ENCODE measurements at places on chromosomes 6 and 20.

DNA sequence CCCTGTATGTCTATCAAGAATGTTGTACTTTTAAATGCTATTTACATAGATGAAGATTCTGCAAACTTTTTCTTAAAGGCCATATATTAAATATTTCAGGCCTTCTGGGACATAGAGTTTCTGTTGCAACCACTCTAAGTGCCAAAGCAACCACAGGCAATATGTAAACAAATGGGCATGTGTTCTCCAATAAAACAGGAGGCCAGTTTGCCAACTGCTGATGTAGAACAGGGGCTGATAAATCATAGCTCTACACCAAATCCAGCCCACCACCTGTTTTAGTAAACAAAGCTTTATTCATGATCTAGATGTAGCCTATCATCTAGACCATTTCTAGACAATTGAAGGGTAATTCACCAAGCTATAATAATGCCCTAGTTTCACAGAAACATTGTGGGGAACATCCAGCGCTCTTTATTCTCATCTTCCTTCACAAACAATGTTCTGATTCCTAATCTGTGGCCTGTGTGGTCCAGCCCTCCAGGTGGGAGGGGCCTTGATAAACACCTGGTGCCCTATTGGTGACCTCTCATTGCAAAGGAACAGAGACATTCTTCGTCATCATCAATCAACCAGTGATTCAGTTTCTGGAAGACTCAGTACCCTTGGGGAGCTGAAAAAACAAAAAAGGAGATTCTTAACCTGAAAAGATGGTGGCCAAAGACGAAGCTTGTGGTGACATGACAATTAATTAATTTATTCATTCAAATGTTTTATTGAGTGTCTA lies 80.2 kb downstream of the PREP start:
- no peak for DNase-seq

DNA sequence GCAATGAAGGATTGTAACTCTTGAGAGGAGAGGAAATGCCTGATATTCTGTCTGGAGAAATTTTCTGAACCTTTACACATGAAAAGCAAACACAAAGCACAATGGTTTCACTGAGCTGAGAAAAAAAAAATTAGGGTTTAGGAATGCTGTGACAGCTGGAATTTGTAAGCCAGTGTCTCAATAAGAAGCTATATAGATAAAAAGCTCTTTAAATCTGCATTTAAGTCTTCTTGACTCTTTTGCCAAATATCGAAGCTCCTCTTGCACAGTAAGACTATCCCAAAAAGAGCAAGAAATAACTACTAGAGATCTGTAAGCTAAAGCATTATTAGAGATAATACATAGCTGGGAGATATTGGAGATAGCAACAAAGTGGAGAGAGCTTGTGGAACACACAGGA lies 1334.0 kb upstream of the CITED2 start:
- DNase-seq = no peak

GRCh38 chr6:16547587-16547986 lies 213.7 kb downstream of the ATXN1 start:
- no peak for DNase-seq

DNA sequence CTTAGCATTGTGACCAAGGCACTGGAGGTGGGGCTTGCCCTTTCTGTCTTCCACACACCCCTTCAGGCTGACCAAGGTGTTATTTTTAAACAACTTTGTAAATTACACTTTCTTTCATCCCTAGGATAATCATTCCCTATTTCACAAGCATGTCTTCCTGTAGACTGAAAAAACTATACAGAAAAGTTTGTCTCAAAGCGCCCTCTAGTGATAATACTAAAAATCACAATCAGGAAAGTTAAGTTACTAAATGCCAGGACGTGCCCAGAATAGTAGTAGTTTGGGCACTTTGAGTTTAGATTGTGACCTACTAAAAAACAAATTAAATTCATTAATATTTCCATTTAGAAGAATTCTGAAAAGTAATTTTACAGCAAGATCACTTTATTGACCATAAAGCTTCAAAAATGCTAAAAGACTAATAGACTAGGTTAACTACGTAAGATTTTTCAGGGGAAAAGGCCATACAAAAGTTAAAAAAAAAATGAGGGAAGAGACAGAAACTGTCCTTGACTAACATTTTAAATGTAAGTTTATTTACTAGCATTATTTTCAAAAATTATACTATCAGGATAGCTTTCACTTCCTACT lies 123.3 kb upstream of the DUSP22 start:
- DNase-seq = no peak

GRCh38 chr20:14925300-14925699 lies 587.9 kb upstream of the FLRT3 start:
- no peak for DNase-seq

DNA sequence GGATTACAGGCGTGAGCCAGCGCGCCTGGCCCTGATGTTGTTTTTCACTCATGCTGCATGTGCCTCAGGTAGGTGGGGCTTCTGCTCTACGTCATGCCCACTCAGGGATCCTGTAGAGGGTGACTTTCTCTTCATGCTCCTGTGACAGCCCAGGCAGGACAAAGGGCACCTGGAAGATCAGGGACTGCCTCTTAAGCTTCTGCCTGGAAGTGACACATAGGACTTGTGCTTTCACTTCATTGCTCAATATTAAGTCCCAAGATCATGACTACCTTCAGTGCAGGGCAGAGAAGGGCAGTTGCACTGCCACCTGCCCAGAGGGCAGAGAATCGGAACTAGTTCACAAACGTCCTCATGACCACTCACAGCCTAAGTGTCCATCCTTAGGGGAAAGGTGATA lies 249.5 kb upstream of the SULF2 start:
- no peak for DNase-seq

- DNase-seq = peak; percentile 43
Observed at GRCh38 chr6:26329763-26330511, 35.1 kb upstream of the BTN3A2 start.

- no peak for DNase-seq
Observed at GRCh38 chr6:36594816-36595643, 868 bp downstream of the SRSF3 start.

- no peak for DNase-seq
Observed at GRCh38 chr6:161493576-161494118, 219.8 kb upstream of the AGPAT4 start.

- DNase-seq = no peak
Observed at GRCh38 chr20:25238319-25239037, 9.4 kb upstream of the PYGB start.

- no peak for DNase-seq
Observed at GRCh38 chr6:167208819-167209576, 51.2 kb upstream of the GPR31 start.

All from activated T-cell treated with anti-CD3 and anti-CD28 coated beads for 1 hour (primary cell).